ENCODE measurements at places on chromosomes 1 and 21. TPM values are rescaled to one million over a fixed set of nuclear protein-coding genes. Genes with fewer than 3 reads are reported as not detected.

The NTRK1 gene
- total RNA-seq: 0.23 TPM

- no peak for DNase-seq
Observed at GRCh38 chr1:58874757-58875755, 91.2 kb upstream of the JUN start.

GRCh38 chr21:19256934-19257660 lies 853.5 kb upstream of the TMPRSS15 start:
- no peak for DNase-seq

DNA sequence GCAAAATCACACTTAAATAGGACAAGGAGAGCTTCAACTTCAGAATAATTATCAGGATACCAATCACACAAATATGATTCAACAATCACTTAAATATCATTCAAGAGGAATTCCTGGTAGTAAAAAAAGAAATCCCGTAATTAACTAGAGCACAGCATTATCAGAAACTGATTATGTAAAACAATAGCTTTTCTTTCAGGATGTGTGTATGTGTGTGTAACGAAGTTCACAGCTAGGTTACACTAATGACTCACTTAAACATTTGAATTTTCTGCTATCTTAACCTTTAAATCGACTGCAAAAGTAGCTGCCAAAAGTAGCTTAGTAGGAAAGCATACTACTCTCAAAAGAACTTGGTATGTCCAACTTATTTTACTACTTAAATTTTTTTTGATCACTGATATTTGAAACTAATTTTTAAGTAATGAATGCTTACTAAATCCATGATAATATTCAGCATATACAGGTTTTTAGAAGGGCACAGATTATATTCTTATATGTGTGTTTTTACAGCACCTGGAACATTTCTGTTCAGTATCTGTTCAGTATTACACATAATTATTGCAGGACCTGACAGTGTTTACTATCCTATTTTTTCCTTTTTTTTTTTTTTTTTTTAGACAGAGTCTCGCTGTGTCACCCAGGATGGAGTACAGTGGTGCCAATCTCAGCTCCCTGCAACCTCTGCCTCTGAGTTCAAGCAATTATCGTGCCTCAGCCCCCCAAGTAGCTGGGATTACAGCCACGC lies 4.2 kb downstream of the RERE start:
- DNase-seq: no peak

GRCh38 chr1:114075546-114076242 lies 78.0 kb downstream of the SYT6 start:
- DNase-seq: no peak

The URB2 gene
- total RNA-seq: 9.4 TPM

DNA sequence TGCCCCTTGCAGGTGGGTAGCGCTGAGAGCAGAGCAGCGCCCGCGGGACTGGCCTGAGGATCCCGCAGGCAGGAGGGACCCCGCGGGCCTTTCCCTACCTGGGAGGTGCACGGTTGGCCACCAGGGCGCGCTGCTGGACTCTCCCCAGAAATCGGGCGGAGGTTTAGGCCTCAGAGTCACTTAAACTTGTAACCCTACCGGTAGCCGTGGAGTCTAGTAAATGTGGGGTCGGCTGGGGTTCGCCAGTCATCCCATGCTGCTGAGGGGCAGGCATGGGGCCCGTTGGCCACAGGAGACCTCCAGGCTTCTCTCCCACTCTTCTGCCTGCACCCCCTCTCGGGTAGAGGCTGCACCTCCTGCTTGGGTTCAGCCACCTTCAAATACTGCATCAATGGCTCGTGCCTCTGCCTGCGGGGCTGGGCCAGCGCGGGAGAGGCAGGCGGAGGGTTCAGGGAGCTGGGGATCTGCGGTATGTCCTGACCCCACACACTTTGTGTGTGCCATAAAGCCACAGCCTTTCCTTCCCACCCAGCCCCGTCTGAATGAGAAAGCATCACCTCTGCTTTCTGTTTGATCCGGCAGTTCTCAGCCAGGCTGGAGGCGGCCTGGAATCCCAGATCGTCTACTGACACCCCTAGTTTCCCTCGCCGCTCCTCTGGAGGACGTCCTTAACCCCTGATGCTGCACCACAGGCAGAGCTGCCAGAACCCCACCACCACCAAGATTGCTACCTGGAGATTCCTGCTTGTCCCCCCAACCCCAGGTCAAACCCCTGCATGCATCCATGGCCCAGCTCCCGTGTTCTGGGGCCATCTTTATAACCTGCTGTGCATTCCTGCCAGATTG lies 12.3 kb upstream of the GSTM4 start:
- DNase-seq: peak; percentile 79

The XCL2 gene
- total RNA-seq: not detected

GRCh38 chr1:33140153-33141149 lies 41.4 kb downstream of the TRIM62 start:
- no peak for DNase-seq

DNA sequence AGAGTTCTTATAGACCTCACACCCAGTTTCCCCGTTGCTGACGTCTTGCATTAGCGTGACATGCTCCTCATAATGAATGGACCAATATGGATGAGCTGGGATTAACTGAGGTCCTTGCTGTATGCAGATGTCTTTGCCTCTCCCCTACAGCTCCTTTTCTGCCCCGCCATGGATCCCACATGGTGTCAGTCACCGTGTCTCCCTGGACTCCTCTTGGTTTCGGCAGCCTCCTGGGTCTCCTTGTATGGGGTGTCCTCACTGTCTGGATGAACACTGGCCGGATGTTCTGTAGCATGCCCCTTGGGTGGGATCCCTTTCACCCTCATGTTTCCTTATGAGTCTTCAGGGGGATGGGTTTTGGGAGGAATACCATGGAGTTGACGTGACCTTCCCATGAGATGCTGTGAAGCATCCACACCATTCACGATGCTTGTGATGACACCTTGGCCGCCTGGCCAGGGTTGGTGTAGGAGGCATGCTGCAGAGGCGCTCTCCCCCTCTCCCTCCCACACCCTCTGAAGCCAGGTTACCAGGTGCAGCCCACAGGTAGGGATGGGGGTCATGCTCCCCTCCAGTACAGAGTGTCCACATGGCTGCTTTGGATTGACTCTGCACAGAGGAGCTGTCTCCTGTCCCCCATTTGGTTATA lies 4.4 kb downstream of the GJC2 start:
- peak; percentile 31 for DNase-seq

The ADAM30 gene
- not detected for total RNA-seq

The MAP1LC3C gene
- not detected for total RNA-seq

The OR14K1 gene
- not detected for total RNA-seq

DNA sequence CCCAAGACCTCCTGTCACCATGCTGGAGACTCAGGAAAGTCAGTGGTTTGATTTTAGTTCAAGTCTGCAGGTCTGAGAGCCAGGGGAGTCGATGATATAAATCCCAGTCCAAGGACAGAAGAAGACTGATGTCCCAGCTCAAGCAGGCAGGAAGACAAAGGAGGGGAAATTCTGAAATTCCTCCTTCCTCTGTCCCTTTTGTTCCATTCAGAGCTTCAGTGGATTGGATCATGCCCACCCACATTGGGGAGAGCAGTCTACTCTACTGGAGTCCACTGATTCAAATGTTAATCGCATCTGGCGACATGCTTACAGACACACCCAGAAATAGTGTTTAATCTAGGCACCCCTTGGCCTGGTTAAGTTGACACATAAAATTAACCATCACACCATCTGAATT lies 7.2 kb upstream of the ADAMTS1 start:
- DNase-seq: no peak

DNA sequence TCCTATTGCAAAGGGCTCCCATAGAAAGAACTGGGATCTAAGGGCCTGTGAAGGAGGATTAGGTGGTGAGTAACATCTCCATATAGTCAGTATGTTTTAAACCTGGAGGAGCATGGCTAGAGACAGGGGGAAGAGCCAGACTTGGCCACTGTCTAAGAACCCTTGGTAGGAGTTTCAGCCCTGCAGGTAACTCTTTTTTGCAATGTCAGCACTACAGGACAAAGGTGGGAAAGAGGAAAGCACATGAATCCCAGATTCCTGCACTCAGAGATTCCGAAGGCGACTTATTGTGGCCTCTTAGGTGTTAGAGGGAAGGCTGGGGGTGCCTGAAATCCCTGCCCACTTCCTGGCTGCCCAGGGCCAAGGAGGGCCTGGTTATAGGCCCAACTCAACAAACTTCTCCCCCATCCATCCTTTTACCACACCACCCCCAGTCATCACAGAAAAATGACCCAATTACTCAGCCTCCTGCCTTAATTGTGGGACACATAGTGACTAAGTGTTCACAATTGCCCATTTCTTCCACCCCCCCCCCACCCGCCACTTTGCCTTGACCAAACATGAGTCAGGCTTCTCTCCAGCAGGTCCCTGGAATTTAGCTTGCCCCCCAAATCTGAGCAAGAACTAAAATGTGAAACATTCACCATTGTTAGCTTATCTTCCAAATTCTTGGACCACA lies 1.9 kb upstream of the NTNG1 start:
- no peak for DNase-seq

The HSPB7 gene
- not detected for total RNA-seq

The GNAT2 gene
- total RNA-seq: not detected

The ANKRD65 gene
- total RNA-seq: not detected

The ATF6 gene
- total RNA-seq: 22.4 TPM

- no peak for DNase-seq
Observed at GRCh38 chr1:243701872-243702271, 148.2 kb downstream of the AKT3 start.

- DNase-seq: peak; percentile 82
Observed at GRCh38 chr1:206575165-206575893, 36.9 kb downstream of the EIF2D start.

GRCh38 chr1:20359451-20360330 lies 69.0 kb downstream of the VWA5B1 start:
- no peak for DNase-seq

GRCh38 chr1:54517496-54517895 lies 30.5 kb upstream of the ACOT11 start:
- DNase-seq: no peak

DNA sequence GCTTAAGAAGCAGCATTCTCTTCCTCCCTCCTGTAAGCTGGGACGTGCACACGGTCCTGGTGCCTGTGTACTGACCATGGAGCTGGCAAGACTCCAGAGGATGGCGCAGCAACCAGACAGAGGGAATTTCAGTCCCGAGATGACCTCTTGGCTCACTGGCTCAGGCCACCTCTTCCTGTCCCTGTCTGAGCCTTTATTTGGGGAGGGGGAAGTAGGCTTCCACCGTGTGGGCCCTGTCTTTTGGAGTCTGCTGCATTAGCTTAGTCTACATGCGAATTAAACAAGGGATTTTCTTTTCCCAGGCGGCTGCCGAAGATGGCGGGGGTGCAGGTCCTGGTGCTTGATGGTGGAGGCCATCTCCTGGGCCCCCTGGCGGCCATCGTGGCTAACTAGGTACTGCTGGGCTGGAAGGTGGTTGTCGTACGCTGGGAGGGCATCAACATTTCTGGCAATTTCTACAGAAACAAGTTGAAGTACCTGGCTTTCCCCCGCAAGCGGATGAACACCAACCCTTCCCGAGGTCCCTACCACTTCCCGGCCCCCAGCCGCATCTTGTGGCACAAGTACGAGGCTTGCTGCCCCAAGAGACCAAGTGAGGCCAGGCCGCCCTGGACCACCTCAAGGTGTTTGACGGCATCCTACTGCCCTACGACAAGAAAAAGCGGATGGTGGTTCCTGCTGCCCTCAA lies 10.2 kb downstream of the IL24 start:
- DNase-seq: no peak

GRCh38 chr1:56095696-56096665 lies 483.4 kb downstream of the PLPP3 start:
- DNase-seq: no peak

The OR2G6 gene
- total RNA-seq: not detected

- no peak for DNase-seq
Observed at GRCh38 chr1:242467556-242468145, 56.8 kb downstream of the PLD5 start.

GRCh38 chr1:161044908-161045735 lies 655 bp downstream of the USF1 start:
- peak; percentile 62 for DNase-seq

GRCh38 chr1:164693564-164694359 lies 134.8 kb downstream of the PBX1 start:
- DNase-seq: no peak

DNA sequence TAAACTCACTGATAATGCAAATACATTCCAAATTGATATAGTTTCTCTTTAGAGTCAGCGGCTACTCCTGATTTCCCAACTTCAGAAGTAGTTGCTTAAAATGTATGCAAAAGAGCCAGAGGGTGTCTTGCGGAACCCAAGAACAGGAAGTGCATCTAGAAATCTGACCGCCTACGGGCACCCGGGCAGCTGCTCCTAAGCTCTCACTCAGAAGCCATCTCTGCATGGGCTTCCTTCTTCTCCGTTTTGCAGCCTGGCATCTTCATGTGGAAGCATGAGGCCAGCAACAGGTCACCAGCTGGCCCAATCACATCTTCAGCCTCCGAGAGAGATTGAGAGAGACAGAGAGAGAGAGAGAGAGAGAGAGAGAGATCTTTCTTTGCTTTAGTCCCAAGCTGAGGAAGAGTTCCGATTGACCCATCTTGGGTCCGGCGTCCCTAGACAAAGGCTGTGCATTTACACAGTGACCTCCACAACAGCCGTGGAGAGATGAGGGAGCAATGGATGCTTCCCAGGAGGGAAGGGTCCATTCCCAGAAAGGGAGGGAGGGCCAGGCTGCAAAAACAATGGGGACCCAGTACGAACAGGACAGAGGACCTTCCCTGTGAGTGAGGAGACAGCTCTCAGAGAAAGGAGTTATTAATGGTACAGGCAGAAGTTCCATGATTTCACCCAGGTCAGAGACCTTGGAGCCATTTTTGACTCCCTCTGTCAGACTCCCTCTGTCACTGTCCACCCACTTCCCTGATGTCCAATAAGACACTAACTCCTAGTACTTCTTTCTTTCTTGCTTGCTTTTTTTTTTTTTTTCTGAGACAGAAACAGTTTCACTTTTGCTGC lies 28.2 kb upstream of the SLC30A1 start:
- no peak for DNase-seq

The PDE4B gene
- total RNA-seq: 42.1 TPM

GRCh38 chr1:201599548-201599947 lies 60.6 kb downstream of the NAV1 start:
- DNase-seq: no peak

DNA sequence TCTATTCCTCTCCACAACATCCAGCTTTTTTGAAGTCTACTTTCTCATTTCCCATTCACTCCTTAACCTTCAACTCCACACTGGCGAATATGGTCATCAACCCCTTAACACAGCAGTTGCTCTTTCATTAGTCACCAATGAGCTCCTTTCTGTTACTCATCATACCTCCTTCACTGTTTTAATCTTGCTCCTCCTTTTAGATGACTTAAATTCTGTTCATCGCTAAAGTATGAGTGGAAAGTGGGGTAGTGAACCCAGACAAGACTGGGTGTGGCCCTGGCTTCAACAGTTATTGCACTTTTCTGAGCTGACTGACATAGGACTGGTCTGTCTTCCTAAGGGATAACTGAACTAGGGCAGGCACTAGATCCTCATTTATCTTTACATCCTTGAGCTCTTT lies 51.3 kb downstream of the AKT3 start:
- DNase-seq: no peak

DNA sequence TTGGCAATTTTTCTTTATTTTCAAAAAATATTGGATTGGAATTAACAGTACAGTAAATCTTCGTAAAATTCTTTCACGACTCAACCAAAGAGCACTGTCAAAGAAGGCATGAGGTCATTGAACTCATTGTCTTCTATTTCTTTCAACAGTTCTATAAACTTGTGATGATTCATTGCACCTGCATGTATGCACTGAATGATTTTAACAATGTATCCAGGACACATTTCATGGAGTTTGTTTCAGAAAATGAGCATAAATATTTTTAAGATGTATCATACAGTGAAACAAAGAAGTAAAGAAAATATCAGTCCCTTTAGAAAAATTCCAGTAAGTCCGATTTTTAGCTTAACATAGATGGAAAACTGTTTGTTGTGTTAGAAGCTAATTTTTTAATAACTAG lies 33.6 kb upstream of the CD34 start:
- DNase-seq: no peak

The LCE2B gene
- not detected for total RNA-seq

GRCh38 chr1:104760017-104760416 lies 1010.3 kb downstream of the AMY1C start:
- DNase-seq: no peak
